T-helper 17 cell (primary cell): ENCODE measurements at places on chromosomes 1 and 21. TPM values are rescaled to one million over a fixed set of nuclear protein-coding genes. Genes with fewer than 3 reads are reported as not detected.

DNA sequence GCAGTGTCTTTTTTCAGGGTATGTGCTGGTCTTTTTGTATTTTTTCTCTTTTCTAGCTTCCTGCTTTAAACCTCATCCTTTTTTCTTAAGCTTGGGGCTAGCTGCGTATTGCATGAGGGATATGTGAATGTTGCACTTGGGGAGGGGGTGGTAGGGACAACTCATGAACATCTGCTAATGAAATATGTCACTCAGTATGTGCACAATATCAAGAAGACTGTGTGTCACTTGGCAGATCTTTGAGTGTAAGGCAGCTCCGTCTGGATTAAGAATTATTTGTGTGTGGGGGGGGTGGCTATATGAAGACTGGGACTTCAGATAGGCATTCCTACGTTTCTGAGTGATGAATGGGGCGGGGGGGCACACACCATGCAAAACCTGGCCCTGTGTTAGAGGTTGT is 170.4 kb upstream of the CACNA1E start:
- no peak overlapping the region for H3K4me3 ChIP-seq
- DNase-seq = no peak
- H3K36me3 ChIP-seq = peaks cover 13% of the 10 kb centered on the region
- H3K27me3 ChIP-seq = peaks cover 60% of the 10 kb centered on the region
- H3K4me1 ChIP-seq = peaks cover 21% of the 10 kb centered on the region

- H3K4me1 ChIP-seq = no peaks in the 10 kb centered on the region
- no peak overlapping the region for H3K27ac ChIP-seq
- peaks cover 2% of the 10 kb centered on the region for H3K36me3 ChIP-seq
Measured at GRCh38 chr1:6984536-6984935, 199.3 kb downstream of the CAMTA1 start.

Gene COL16A1
- not detected for total RNA-seq

Gene TNFRSF4
- total RNA-seq = 127 TPM

- H3K27ac ChIP-seq = no peak overlapping the region
- H3K27me3 ChIP-seq = no peaks in the 10 kb centered on the region
- peaks cover 5% of the 10 kb centered on the region for H3K4me1 ChIP-seq
- peaks cover 6% of the 10 kb centered on the region for H3K36me3 ChIP-seq
- no peak overlapping the region for H3K4me3 ChIP-seq
- DNase-seq = no peak
Measured at GRCh38 chr1:19728413-19729145, 63.9 kb downstream of the HTR6 start.

Gene HIVEP3
- 11.1 TPM for total RNA-seq

Gene SH2D1B
- total RNA-seq = 0.13 TPM

Gene AADACL4
- total RNA-seq = not detected

Gene ANKRD35
- not detected for total RNA-seq
